ENCODE measurements at places on chromosomes 2 and 18. TPM values are rescaled to one million over a fixed set of nuclear protein-coding genes. Genes with fewer than 3 reads are reported as not detected.
A peak's percentile ranks its signal among the peaks of the same experiment; 100 is the strongest.

The CNTNAP5 gene
- total RNA-seq: not detected

GRCh38 chr2:232666051-232666805 lies 30.9 kb upstream of the GIGYF2 start:
- DNase-seq: no peak

DNA sequence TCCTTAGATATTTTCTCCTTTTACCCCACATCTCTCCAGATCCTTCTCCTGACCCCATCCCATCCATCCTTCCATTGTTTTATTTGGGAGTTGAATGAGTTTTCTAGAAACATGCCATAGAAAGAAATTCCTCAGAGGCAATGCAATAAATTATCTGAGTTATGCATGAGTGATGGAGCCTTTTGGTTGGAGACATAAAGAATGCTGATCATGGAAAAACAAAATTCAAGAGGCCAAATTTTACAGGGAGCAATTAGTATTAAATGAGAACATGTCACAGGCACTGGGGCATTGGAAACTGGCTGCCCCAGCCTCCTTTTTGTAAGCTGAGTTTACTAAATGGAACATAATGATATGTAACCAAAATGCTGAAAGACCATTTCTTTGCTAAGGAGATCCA lies 74.2 kb upstream of the LCLAT1 start:
- DNase-seq: no peak

- DNase-seq: no peak
Observed at GRCh38 chr2:75800456-75800855, 89.7 kb upstream of the GCFC2 start.

DNA sequence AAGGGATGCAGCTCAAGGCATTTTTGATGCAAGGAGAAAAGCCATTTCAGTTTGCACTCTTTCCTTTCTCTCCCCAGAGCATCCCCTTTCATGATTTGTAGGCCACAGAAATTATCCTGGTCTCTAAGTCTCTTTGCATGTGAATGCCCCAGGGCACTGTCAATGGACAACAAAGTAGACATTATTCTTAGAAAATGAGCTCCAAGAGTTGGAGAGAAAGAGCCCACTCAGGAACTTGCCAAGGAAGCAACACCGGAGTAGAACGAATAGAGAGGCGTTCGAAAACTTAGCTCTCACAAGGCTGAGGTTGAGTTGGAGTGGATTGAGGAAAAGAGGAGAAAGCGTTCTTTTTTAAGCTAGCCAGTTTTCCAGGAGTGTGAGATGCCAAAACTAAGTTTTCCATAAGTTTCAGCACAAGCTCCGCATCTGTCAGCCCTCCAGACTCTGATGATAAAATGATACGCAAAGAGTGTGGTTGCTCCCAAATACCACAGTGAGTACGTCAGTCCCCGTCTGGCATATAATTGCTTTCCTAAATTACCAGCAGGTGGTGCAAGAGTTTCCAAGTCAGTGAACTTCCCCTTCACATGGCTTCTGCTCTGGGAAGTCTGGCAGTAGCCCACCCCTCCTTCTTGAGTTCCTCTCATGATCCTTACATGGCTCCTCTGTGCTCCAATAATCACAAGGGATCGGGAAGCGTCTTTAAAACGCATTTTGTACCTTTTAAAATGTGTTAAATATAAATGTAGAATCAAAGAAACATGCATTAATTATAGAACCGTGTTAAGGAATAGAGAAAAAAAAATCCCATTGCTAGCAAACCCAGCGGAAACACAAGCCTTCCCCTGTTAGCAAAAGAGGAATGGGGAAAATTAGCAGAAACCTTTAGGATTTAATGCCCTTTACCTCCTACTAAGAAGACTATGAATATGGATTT lies 1060.6 kb upstream of the FANCL start:
- DNase-seq: no peak

GRCh38 chr2:232480201-232481190 lies 7.1 kb downstream of the ECEL1 start:
- DNase-seq: no peak

The ARHGEF33 gene
- total RNA-seq: not detected

DNA sequence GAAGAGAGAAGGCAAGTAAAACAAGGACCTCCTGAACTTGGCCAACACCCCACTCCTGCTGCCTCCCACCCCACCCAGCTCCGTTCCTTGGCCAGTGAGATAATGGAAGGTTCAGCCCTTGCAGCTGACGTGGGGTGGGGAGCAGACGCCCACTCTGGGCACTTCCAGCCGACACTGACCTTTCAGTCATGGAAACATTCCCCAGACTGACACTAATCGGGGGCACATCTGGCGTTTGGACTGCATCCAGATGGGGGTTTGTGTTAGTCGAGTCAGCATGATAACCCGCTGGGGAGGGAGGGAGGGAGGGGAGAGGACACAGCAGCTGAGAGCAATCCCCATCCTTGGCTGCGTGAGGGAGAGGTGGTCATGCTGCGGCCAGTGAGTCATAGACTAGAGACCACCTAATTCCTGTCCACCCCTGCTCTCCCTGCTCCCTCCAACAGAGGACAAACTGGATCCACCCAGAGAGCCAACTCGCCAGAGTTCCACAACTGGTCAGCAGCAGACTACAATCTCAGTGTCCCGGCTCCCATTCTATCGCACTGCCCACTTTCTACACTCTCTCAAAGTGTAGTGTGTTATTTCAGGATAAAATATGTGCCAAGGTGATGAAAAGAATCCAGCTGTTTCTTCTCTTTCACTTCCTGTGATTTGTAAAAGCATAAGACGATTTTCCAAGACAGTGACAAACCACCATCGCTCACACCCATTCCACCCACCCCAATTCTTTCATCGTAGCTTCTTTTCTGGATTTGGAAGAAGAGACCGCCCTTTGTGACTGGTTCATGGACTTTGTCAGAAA lies 115.4 kb upstream of the PKDCC start:
- no peak for DNase-seq

The MDH1B gene
- total RNA-seq: 0.08 TPM

The KCNG2 gene
- total RNA-seq: not detected

The POMC gene
- 3.0 TPM for total RNA-seq

GRCh38 chr18:3016585-3017297 lies 3.8 kb upstream of the LPIN2 start:
- DNase-seq: no peak

The OTOS gene
- total RNA-seq: not detected

- no peak for DNase-seq
Observed at GRCh38 chr2:237874585-237875161, 15.2 kb downstream of the RAMP1 start.

The PRKAG3 gene
- total RNA-seq: not detected

The ABCG5 gene
- not detected for total RNA-seq

DNA sequence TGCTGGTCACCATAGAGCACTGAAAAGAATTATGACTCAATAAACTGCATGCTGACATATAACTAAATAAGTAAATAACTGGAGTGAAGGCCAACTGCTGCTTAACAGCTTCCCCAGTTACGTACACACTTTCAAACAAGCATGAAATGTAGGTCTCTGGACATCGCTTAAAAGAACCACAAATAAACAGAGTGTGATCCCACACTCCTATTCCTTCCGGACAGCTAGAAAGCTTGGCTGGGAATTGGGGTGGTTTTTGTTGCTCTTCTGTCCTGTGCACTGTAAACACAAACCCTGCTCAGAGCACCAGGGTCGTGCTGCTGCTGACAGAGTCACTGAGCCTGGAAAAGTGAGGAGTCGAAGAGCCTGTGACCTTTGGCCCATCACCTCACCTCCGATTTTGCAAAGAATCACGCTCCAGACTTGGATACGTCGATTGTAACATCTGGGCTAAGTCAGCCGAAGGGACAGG lies 162.7 kb upstream of the NT5C1B start:
- no peak for DNase-seq

- DNase-seq: peak; percentile 14
Observed at GRCh38 chr18:79903071-79903635, 48.3 kb downstream of the SLC66A2 start.

DNA sequence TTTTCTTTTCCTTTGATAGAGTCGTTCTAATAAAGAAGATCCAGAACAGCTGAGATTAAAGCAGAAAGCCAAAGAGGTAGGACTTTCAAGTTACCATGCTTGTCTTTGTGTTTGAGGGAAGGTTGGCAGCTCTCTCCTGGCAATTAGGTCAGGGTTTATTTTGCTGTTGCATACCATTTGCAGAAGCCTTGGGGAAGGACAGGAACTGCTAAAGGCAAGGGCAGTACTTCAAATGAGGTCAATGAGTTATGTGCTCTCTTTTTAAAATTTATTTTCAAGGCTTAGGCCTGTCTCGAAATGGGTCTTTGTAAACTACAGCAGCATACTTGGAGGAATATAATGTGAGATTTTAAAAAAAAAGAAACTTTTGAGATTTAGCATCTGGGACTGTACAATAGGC lies 108.9 kb downstream of the TAF4B start:
- DNase-seq: no peak

GRCh38 chr2:143139835-143140393 lies 10.7 kb downstream of the ARHGAP15 start:
- DNase-seq: no peak

DNA sequence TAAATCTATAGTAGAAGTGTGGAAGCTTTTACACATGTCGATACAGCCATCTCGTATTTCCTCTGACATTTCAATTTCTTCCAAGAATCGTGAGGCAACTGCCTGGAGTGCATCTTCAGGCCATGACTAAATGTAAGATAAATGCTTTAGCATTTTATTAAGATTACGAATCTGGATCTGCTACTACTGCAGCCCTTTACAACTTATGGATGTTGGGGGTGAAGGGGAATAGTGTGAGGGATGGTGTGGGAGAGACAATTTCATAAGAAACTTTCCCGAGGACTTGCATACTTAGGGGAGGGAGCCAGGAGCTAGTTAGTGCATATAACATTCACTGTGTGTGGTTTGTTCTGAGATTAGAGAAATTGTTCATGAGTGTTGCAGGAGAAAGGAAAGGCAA lies 204.8 kb downstream of the SLC39A10 start:
- DNase-seq: no peak

GRCh38 chr2:120396861-120397811 lies 51.2 kb downstream of the INHBB start:
- DNase-seq: peak; percentile 7

DNA sequence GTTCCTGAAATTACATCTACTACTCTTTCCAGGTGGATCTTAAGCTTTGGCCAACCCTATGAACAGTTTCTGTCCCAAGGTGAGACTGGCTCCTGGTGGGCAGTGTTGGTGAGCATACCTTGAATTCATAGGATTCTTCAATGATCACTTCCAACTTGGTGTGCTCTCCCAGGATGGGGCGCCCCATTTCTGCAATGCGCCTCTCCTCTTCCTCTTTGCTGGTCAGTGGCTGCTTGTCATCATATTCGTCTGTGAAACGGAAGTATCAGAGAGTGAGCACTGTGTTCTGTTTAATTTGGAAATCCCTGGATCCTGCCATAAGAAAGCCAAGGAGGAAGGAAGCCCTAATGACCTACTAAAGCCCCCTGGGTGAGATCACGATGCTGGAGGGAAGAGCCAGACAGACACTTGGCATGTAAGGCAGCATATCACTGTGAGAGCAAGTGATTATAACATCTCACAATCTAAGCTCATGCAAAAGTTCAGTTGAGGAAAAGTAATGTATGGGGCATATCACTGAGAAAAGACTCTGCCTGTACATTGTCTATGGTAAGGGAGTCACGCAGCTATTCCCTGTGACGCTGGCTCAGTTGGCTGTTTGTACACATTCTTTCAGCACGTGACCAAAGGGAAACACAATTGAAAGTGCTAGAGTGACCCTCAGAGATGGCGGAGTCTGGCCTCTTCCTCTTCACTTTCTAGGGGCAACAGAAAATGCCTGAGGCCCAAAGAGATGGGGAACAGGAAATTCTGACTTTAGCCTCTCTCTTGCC lies 287.0 kb downstream of the SLC8A1 start:
- DNase-seq: no peak

The PDK1 gene
- 30.7 TPM for total RNA-seq

- no peak for DNase-seq
Observed at GRCh38 chr2:275466-275865, 10.7 kb downstream of the ACP1 start.

- no peak for DNase-seq
Observed at GRCh38 chr2:12495247-12495868, 221.4 kb upstream of the TRIB2 start.

DNA sequence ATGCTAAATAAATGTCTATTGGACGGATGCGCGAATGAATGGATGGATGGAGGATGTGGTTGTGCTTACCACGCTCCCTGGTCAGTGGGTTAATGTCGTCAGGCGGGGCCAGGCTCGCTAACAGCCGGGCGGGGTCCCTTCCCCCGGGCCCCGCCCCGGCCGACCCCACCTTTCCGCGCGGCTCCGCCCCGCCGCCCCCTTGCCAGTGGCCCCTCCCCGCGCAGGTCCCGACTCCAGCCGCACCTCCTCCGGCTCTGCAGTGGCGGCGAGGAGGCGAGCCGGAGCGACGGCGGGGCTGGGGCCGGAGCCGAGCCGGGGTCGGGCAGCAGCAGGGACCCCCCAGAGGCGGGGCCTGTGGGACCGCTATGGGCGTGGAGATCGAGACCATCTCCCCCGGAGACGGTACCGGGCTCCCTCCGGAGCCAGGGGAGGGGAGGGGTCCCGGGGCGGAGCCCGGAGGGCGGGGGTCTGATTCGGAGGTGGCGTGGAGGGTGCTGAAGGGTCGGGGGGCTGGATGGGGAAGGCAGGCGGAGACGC lies at the start of gene FKBP1B:
Gene FKBP1B, plus strand, starts transcription at position 257 of the 537 bp plus-strand sequence. Its CDS starts 109 bp downstream, at position 366.
- DNase-seq: peak; percentile 74

DNA sequence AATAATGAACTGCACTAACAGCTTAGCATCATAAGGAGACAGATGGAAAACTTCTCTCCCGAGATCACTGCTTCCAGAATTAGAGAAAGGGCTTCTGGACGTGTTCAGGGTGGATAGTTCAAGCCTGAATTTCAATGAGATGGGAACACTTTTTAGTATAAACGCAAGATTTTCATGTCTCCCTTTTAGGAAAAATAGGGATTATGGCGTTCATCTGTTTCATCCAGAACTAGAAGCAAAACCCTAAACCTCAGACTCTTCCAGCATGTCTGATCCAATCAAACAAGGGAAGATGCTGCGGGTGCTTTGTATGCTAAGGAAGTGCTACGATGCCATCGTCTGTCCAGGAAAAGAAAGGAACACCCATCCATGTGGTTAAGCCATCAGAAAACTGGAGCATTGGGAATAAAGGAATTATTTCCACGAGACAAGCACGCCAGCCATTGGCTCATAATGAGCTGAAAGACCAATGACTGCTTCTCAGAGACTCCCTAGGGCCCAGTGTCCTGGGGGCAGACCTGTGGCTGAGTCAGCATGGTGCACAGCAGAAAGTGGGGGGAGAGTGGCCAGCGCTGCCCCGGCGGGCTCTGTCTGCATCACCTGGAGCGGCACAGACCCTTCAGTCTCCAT lies 65.9 kb upstream of the AFF3 start:
- DNase-seq: no peak

GRCh38 chr2:74457549-74458131 lies 598 bp upstream of the WBP1 start:
- peak; percentile 84 for DNase-seq

The SLC4A5 gene
- total RNA-seq: 3.4 TPM

The GKN2 gene
- total RNA-seq: not detected

DNA sequence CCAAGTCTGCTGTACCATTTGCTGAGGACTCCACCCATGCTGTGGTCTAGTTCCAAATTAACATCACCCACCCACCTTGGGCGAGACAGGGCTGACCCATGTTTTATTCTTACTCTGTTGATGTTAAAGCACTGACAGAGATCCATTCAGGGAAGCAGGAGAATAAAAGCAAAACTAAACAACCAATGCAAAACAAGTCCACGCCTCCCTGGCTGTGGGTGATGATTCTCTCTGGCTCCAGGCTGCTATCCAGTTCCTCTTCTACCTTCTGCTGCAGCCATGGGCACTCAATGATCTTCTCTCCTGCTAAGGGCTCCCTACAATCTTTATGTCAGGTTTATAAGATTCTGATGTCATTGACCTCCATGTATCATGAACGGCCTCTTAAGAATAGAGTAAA lies 786.6 kb upstream of the ID2 start:
- DNase-seq: no peak

- no peak for DNase-seq
Observed at GRCh38 chr2:95700519-95700918, 108.7 kb downstream of the TRIM43 start.

The ANKRD23 gene
- 16.9 TPM for total RNA-seq

The CD302 gene
- 0.50 TPM for total RNA-seq
